ENCODE measurements at places on chromosomes 5 and 9. TPM values are rescaled to one million over a fixed set of nuclear protein-coding genes. Genes with fewer than 3 reads are reported as not detected.

Gene CATSPER3
- total RNA-seq: under 0.01 TPM

Gene HRH2
- not detected for total RNA-seq

Gene NXNL2
- total RNA-seq: 1.3 TPM

Gene PLK2
- 835 TPM for total RNA-seq

Gene ITGA2
- 50.1 TPM for total RNA-seq

Gene ASTN2
- total RNA-seq: 11.3 TPM

DNA sequence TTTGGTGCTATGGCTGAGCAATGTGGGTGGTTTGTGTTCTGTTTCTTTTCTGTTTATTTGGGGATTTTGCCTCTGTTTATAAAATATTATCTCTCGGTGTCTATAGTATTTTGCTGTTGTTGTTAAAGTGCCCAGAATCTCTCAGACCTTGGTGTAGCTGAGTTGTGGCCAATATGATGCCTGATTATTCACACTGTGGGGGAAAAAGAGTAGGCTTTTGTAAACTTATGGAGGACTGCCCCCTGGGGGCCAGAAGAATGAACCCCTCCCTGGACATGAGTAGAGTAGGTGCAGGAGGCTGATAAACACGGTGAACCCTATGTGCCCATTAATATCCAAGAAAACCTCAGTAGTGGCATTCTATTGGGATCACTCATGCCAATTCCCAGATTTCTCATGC is 49.0 kb upstream of the DPYSL3 start:
- peak; percentile 86 for DNase-seq
- H3K36me3 ChIP-seq: no peaks in the 10 kb centered on the region
- peaks cover 2% of the 10 kb centered on the region for H3K27me3 ChIP-seq
- H3K27ac ChIP-seq: no peak overlapping the region
- H3K4me3 ChIP-seq: no peak overlapping the region

DNA sequence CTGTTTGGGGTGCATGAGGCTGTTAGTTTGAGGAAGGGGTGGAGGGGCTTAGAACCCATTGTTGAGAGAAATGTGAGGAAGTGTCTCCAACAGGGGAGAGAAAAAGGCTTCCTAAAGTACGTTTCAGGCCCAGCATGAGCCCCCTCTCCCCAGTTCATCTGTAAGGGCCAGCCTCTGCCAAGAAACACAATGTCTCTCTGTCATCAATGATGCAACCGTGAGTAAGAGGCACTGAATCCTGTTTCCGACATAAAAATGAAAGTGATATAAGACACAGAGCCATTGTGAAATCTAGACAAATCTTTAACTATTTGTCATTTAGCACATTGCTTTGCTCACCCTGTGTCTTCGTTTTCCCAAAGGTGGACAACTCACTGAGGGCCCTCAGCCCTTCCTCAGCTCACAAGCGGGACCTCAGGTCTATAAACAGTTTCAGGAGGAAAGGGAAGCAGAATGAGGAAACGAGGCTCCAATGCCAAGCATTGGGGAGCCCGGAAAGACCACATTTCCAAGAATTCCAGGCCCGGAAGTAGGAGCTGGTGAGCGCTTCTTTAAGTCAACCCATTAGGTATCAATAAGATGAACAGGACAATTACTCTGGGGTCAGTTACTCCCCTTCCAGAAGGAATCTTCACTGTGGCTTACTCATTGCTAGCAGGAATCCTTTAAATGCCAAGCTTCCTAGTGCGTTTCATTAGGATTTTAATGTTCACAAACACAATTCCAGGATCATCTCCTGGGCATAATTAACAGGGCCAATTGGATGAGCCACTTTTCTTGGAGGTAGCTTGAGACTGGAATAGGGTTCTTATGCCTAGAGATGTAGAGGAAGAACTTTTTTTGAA is 59.0 kb upstream of the KLF4 start:
- no peak overlapping the region for H3K4me3 ChIP-seq
- no peaks in the 10 kb centered on the region for H3K27me3 ChIP-seq
- peak overlapping the region; percentile 82 for H3K27ac ChIP-seq

GRCh38 chr5:91416491-91416890 is 33.4 kb upstream of the ARRDC3 start:
- DNase-seq: no peak
- no peaks in the 10 kb centered on the region for H3K4me1 ChIP-seq
- H3K36me3 ChIP-seq: no peaks in the 10 kb centered on the region
- no peak overlapping the region for H3K4me3 ChIP-seq
- H3K27ac ChIP-seq: no peak overlapping the region

DNA sequence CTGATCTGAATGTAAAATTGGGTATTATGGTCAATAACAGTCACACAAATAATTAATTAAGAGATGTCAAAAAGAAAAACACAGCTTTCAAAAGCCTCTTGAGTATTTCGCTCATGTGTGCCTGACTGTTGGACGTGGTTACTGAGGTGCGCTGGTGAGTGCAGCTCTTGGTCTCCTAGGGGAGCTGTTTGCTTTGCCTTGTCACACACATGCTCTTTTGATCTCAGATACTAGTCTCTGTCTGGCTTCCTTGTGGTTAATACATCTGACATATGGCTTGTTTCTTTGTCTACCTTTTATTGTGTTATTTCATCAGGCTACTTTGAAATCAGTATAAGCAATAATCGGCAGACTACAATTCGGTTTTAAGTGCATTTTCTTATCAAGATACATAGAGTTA is 51.5 kb downstream of the PCSK1 start:
- no peaks in the 10 kb centered on the region for H3K4me1 ChIP-seq
- no peaks in the 10 kb centered on the region for H3K27me3 ChIP-seq
- H3K4me3 ChIP-seq: no peak overlapping the region
- H3K27ac ChIP-seq: no peak overlapping the region
- no peak for DNase-seq

GRCh38 chr9:110537841-110538646 is 41.5 kb downstream of the SVEP1 start:
- H3K36me3 ChIP-seq: no peaks in the 10 kb centered on the region
- H3K27ac ChIP-seq: peak overlapping the region; percentile 4
- DNase-seq: peak; percentile 73
- no peak overlapping the region for H3K4me3 ChIP-seq
- peaks cover 18% of the 10 kb centered on the region for H3K4me1 ChIP-seq
- no peaks in the 10 kb centered on the region for H3K27me3 ChIP-seq

- no peak overlapping the region for H3K27ac ChIP-seq
- H3K4me1 ChIP-seq: peaks cover 2% of the 10 kb centered on the region
- DNase-seq: peak; percentile 66
- peaks cover 7% of the 10 kb centered on the region for H3K27me3 ChIP-seq
- H3K4me3 ChIP-seq: no peak overlapping the region
- no peaks in the 10 kb centered on the region for H3K36me3 ChIP-seq
Observed at GRCh38 chr5:178074266-178074952, 38.9 kb upstream of the N4BP3 start.

- H3K27ac ChIP-seq: no peak overlapping the region
- H3K4me1 ChIP-seq: peaks cover 3% of the 10 kb centered on the region
- no peaks in the 10 kb centered on the region for H3K27me3 ChIP-seq
Observed at GRCh38 chr9:122033775-122034373, 59.2 kb downstream of the TTLL11 start.

- no peak overlapping the region for H3K4me3 ChIP-seq
- H3K27ac ChIP-seq: no peak overlapping the region
- no peaks in the 10 kb centered on the region for H3K27me3 ChIP-seq
- H3K36me3 ChIP-seq: no peaks in the 10 kb centered on the region
- peak; percentile 24 for DNase-seq
Observed at GRCh38 chr9:85212887-85213286, 528.9 kb downstream of the AGTPBP1 start.

- no peak for DNase-seq
Observed at GRCh38 chr5:133564921-133565565, 47.3 kb downstream of the FSTL4 start.

GRCh38 chr5:146016764-146017484 is 80.5 kb downstream of the SH3RF2 start:
- H3K27ac ChIP-seq: no peak overlapping the region
- H3K4me3 ChIP-seq: no peak overlapping the region
- no peaks in the 10 kb centered on the region for H3K27me3 ChIP-seq
- H3K4me1 ChIP-seq: no peaks in the 10 kb centered on the region

GRCh38 chr5:121399879-121400278 is 451.8 kb upstream of the FTMT start:
- DNase-seq: no peak
- no peak overlapping the region for H3K4me3 ChIP-seq
- no peaks in the 10 kb centered on the region for H3K36me3 ChIP-seq
- H3K4me1 ChIP-seq: no peaks in the 10 kb centered on the region

DNA sequence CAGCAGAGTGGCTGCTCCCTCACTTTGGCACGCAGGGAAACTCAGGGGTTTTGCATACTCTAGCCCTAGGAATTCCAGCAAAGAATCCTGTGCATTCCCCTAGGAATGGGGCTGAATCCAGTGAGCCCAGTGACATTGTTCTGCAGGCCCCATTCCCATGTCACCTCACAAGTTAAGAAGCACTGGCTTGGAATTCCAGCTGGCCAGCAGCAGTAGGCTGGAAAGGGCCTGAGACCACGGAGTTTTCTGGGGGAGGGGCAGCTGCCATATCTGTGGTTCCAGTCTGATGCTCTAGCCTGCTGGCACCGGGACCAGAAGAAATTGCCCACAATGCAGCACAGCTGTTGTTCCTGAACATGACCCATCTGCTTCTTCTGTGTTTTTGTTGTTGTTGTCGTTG is 217.6 kb upstream of the DMRTA1 start:
- H3K36me3 ChIP-seq: no peaks in the 10 kb centered on the region
- no peaks in the 10 kb centered on the region for H3K4me1 ChIP-seq
- no peak overlapping the region for H3K27ac ChIP-seq
- H3K4me3 ChIP-seq: no peak overlapping the region

DNA sequence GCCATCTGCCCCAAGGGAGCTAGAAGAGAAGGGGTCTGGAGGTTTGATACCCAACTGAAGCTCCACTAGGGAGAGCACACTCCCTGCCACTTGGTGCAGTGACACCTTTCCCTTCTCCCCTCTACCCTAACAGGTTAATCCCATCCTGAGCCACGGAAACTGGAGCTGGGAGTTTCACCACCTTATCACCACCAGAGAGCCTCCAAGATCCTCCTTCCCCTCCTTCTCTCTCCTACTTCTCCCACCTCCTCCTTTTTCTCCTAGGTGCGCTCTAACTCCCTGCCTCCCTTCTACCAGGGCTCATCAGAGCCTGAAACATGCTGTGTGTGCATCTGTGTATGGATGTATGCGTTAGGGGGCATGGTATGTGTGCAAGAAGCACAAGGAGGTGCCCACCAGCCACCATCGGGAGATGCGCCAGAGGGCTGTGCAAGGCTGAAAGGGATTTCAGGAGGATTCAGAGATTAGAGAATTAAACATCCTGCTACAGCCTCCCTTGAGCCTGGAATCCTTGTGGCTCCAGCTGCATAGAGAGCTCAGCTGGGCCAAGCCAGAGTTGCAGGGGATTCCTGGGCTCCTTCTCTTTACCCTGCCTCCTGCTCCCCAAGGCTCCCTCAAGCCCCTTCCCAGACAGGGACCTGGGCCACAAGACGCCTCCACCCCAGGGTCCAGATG is 89.8 kb downstream of the PCDH1 start:
- peaks cover 15% of the 10 kb centered on the region for H3K27me3 ChIP-seq
- no peak overlapping the region for H3K27ac ChIP-seq
- H3K36me3 ChIP-seq: no peaks in the 10 kb centered on the region
- DNase-seq: no peak
